ENCODE measurements at places on chromosomes 3 and 15.

DNA sequence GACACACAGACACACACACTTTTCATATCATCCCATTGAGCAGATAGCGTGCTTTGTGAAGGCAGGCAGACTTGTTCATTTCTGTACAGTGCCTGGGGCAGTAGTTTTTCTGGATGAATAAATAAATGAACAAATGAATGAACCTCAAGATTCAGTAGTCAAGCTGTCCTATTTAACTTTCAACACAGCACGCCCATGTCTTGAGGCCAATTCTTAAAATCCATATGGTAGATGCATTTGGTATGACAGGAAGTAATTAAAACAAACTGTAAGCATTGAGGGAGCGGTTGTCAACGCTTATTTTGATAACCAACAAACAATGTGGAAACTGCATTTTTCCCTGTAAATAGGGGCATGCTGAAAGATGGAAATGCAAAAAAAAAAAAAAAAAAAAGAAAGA, 80.0 kb upstream of the BNC1 start:
- no peak for DNase-seq

GRCh38 chr3:299590-300301, 103.2 kb downstream of the CHL1 start:
- no peak for DNase-seq

DNA sequence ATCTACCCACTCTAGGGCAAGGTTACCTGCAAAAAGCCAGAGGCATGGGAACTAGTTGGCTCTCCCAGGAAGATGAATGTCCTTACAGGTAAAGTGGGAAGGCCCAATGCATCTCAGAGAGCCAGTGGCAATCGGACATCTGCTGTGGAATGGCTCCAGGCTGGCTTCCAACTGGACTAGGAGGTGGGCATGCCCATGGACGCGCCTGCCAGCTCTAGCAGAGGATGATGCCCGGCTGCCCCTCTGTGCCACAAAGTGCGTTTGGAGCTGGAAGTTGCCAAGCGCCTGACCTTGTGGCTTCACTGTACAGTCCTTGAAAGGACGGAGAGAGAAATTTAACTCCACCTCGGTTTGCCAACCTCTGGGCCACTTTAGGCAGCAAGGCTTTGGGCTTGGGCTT, 84.4 kb downstream of the NR2F2 start:
- no peak for DNase-seq

DNA sequence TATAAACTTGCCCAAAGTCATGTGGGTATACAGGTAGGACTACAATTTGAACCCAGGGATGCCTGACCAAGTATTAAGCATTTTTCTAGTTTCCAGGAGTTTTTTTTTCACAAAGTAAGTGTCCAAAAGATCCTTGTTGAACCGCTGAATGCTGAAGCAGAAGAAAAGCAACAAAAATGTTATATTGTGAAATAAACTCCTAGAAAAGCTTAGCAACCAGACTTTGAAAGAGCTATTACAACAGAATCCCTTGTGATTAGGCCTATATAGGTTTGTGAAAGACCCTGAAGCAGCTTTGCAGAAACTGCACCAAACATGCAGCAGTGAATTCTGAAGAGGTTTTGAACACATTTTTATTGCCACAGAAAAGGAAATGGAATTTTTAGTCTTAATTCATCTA, 236.8 kb downstream of the TUSC7 start:
- DNase-seq = no peak

- DNase-seq = peak; percentile 44
Measured at GRCh38 chr3:191502583-191502982, 41.6 kb downstream of the PYDC2 start.

GRCh38 chr3:20047976-20048883, 8.0 kb downstream of the KAT2B start:
- DNase-seq = peak; percentile 62

DNA sequence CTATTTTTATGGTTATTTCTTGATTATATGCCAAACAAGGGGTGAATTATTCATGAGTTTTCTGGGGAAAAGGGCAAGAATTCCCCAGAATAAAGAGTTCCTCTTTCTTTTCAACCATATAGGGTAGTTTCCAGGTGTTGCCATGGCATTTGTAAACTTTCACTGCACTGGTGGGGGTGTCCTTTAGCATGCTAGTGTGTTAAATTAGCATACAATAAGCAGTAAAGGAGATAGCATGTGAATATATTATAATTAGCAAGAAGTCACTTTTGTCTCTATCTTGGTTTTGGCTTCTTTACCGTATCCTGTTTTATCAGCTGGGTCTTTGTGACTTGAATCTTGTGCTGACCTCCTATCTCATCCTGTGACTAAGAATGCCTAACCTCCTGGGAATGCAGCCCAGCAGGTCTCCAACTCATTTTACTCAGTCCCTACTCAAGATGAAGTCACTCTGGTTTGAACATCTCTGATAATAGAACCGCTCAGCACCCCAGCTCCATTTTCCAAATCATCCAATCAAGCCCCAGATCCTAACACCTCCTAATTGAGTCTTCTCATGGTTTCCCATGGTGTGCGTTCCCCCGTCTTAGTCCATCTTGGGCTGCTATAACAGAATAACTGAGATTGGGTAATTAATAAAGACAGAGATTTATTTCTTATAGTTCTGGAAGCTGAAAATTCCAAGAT, 3.4 kb upstream of the SELENOT start:
- peak; percentile 52 for DNase-seq

GRCh38 chr15:80606511-80607071, 88.5 kb upstream of the ABHD17C start:
- no peak for DNase-seq

DNA sequence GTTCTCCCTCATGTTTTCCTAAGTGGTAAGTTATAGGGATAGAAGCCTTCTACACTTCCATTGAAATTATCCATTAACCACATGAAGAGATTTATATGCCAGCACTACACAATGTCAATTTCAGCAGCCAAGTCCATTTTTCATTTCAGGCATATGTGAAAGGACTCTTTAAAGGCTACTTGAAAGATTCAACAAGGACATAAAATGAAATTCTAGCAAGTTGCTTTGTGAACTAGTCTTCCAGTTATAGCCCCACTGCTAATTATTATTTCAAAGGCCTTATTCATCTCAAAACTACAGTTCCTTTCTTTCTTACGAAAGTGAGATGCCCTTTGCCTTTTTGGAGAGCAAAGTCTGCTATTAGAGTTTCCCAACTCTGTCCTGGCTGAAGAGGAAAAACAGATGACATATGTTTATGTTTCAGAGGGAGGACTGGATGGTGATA, 66.0 kb upstream of the SLC2A2 start:
- no peak for DNase-seq

DNA sequence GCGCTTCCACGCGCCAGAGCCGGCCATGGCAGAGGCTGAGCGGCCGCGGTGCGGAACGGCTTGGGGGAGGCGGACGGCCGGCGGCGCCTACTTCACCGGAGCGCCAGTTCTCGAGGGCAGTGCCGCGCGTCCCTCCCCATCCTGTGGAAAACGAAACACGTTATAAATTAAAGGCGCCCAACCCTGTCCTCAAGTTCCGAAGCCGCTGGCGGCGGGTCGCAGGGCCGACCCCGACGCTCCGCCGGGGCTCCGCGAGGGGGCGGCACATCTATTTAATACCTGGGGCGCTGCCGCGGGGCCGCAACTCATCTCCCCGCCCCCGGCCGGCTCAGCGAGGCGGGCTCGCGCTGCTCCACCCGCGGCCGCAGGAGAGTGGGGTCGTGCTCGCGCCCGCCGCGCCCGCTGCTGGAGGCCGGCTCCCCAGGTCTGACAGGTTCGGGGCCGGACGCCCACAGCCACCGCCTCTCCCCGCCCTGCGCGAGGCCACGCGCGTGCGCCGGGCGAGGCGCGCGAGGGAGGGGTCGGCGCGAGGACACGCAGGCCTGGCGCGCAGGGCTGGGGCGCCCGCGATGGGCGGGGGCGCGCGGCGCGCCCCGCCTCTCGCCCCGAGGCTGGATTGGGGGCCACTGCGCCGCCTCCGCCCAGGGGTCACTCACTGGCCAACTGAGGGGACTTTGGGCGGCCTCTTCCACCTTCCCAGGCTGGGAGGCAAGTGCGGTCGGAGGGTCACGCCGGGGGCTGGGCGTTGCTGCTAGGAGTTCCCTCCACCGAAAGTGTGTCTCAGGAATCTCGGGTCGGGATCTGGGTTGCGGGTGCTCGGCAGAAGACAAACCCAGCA, at the start of gene SLC30A4:
Gene SLC30A4 (minus strand): TSS at position 428 of the 838 bp plus-strand sequence. CDS start 401 bp downstream, at position 27.
- no peak for DNase-seq

- DNase-seq = no peak
Measured at GRCh38 chr3:53357458-53357857, 10.1 kb upstream of the DCP1A start.

GRCh38 chr15:42401544-42402454, 42.5 kb downstream of the CAPN3 start:
- no peak for DNase-seq

- no peak for DNase-seq
Measured at GRCh38 chr3:174251681-174252080, 607.5 kb upstream of the NAALADL2 start.

- DNase-seq = no peak
Measured at GRCh38 chr3:139774560-139775302, 97.0 kb upstream of the NMNAT3 start.
